Esophagus squamous epithelium (tissue), 5 donors: ENCODE measurements at places on chromosomes 12 and 14.

- no peak for DNase-seq
- H3K36me3 ChIP-seq, result no peaks in the 10 kb centered on the region
- H3K4me1 ChIP-seq, result no peaks in the 10 kb centered on the region
- no peaks in the 10 kb centered on the region for H3K27me3 ChIP-seq
Observed at GRCh38 chr14:52106840-52107239, 38.0 kb upstream of the NID2 start.

GRCh38 chr14:35390577-35391387 lies 13.8 kb downstream of the NFKBIA start:
- no peaks in the 10 kb centered on the region for H3K27me3 ChIP-seq
- H3K27ac ChIP-seq, result peak overlapping the region; percentile 54
- no peaks in the 10 kb centered on the region for H3K36me3 ChIP-seq
- no peak for DNase-seq

- H3K27me3 ChIP-seq, result peaks cover 11% of the 10 kb centered on the region
- H3K27ac ChIP-seq, result no peak overlapping the region
- no peak overlapping the region for H3K4me3 ChIP-seq
- no peak for DNase-seq
Observed at GRCh38 chr12:114529966-114530365, 124.0 kb upstream of the TBX5 start.

DNA sequence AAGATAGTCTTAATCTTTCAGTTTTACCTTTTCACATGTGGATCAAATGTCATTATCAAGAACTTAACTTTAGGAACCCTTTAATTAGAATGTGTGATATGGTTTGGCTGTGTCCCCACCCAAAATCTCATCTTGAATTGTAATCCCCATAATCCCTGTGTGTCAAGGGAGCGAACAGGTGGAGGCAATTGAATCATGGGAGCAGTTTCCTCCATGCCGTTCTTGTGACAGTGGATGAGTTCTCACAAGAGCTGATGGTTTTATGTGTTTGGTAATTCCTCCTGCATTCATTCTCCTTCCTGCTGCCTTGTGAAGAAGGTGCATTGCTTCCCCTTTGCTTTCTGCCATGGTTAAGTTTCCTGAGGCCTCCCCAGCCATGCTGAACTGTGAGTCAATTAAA lies 160.6 kb downstream of the MON2 start:
- H3K4me3 ChIP-seq, result no peak overlapping the region
- H3K4me1 ChIP-seq, result peaks cover 12% of the 10 kb centered on the region
- no peaks in the 10 kb centered on the region for H3K36me3 ChIP-seq
- no peak for DNase-seq

GRCh38 chr12:69069479-69069878 lies 136.5 kb upstream of the CPM start:
- no peaks in the 10 kb centered on the region for H3K36me3 ChIP-seq
- no peak overlapping the region for H3K4me3 ChIP-seq
- no peaks in the 10 kb centered on the region for H3K4me1 ChIP-seq

DNA sequence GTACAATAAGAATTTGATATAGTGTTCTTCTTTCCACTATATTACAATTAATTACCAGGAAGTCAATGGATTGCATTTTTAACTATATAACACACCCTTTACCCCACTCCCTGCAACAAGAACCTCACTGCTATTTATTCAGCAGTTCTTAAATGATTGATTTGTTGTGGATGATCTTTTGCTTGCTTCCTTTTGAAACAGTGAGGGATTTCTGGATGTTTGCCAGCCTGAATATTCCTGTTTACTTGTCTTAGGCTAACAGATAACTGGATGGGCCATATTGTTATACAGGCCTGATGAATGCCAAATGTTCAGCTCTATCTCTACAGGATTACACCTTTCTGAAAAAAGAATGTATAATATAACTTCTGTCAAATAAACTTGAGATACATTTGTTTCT lies 497.6 kb downstream of the APAF1 start:
- H3K4me1 ChIP-seq, result no peaks in the 10 kb centered on the region
- no peaks in the 10 kb centered on the region for H3K36me3 ChIP-seq
- no peak overlapping the region for H3K4me3 ChIP-seq
- no peak overlapping the region for H3K27ac ChIP-seq
- no peaks in the 10 kb centered on the region for H3K27me3 ChIP-seq
- DNase-seq, result no peak

DNA sequence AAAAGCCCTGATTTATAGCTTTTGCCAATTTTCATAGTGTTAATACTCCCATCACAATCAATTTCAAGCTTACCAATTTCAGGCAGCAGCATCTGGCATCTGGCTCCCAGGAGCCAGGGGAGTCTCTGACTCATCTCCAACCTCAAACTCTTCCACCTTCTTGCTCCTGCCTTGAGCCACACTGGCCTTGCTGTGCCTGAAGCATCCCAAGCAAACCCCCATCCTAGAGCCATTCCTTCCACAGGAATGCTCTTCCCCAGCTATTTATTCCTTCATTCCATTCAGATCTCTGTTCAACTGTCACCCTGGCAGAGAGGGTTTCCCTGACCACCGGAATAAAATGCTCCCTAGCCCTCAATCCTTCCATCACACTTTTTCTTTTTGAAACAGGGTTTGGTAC lies 13.9 kb upstream of the PPP1CC start:
- no peak for DNase-seq
- no peaks in the 10 kb centered on the region for H3K4me1 ChIP-seq
- no peaks in the 10 kb centered on the region for H3K36me3 ChIP-seq
- no peak overlapping the region for H3K4me3 ChIP-seq
- no peak overlapping the region for H3K27ac ChIP-seq
- H3K27me3 ChIP-seq, result no peaks in the 10 kb centered on the region

DNA sequence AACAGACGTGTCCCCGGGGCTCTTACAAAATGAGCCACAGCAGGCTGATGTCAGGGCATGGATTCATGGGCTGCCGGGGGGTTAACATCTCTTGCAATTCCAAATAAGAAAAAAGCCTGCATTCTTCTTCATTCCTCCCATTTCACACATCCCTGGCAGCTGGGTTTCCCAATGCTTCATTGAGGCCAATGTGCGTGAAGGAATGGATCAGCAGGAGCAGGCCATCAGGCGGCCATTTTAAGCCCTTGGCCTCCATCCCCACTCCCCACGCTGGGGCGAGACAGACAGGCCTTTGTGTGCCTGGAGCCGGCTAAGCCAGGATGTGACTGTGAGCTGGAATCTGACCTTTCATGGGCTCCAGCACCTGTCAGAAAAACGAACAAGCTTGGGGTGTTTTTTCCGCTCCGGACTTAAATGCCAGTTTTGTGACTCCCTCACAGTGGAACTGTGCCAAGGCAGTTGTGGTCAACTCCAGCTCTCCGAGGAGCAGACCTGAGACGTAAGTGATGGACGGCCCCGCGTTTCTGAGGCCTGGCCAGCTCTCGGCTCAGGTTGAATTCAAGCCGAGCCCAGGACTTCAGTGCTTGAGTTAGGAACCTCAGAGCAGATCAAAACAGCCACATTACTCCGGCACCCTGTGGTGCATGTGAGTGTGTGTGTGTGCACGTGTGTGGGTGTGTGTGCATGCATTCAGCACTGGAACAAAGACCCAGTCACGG lies 133.1 kb downstream of the TMEM30B start:
- no peak overlapping the region for H3K27ac ChIP-seq
- H3K4me3 ChIP-seq, result no peak overlapping the region
- no peaks in the 10 kb centered on the region for H3K27me3 ChIP-seq
- H3K36me3 ChIP-seq, result no peaks in the 10 kb centered on the region
- no peaks in the 10 kb centered on the region for H3K4me1 ChIP-seq
- DNase-seq, result no peak

DNA sequence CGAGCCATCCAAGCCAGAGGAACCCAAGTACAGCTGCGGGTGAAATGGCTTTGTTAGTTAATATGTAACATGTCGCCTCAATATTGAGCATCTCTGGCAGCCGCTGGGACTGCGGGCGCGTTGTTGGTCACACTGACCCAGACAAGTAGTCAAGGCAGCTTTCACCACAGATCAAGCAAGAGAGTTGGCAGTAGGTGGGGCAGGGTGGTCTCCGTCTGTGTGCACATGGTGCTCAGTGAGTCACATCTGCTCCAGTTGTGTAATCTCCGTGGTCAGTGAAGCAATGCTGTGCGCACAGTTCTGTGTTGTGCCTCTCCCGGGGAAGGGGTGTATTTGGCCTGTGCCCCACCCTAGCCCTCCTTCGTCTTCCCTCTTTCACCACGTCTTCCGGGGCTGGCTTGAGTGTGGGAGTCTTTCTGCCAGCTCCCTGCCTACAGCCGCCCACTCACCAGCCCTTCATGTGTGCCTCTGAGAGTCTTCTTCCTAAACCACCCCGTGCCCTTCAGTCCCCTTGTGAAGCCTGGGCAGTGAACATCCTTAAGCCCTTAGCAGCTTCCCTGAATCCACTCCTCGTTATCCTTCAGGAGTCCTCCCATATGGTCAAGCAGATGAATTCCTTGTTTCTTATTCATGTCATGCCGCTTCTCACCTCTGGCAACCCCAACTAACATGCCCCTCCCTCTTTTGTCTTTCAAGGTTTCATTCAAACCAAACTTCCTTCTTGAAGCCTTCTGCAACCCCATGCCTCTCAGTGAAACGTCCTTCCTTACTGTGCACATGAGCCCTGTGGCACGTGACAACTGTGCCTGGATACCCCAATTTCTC lies 242.1 kb downstream of the CACNA1C start:
- H3K36me3 ChIP-seq, result no peaks in the 10 kb centered on the region
- DNase-seq, result no peak
- peak overlapping the region; percentile 25 for H3K27ac ChIP-seq
- no peaks in the 10 kb centered on the region for H3K27me3 ChIP-seq
- no peak overlapping the region for H3K4me3 ChIP-seq

GRCh38 chr12:67501362-67501761 lies 147.2 kb upstream of the DYRK2 start:
- H3K4me1 ChIP-seq, result no peaks in the 10 kb centered on the region
- H3K27me3 ChIP-seq, result no peaks in the 10 kb centered on the region
- no peak overlapping the region for H3K27ac ChIP-seq
- no peak overlapping the region for H3K4me3 ChIP-seq

DNA sequence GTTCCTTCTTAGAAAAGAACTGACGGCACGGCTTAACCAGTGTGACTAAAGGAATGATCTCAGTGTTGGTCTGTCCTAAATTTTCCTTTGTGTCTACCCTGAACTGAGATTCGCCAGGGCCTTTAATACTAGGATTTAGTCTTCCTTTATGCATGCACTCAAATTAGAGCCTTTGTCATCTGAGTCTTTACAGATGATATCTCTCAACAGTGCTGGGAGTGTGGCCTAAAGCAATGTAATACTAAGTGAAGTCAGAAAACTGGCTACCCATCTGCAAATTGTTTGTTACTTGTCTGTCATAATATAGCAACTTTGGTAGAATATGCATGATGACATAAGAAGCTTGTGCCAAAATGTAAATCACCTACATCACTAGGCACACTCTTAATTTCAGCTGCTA lies 95.4 kb downstream of the PTPRO start:
- no peak overlapping the region for H3K4me3 ChIP-seq
- no peak overlapping the region for H3K27ac ChIP-seq
- H3K36me3 ChIP-seq, result no peaks in the 10 kb centered on the region
- H3K4me1 ChIP-seq, result no peaks in the 10 kb centered on the region
- DNase-seq, result no peak
- H3K27me3 ChIP-seq, result peaks cover 3% of the 10 kb centered on the region

DNA sequence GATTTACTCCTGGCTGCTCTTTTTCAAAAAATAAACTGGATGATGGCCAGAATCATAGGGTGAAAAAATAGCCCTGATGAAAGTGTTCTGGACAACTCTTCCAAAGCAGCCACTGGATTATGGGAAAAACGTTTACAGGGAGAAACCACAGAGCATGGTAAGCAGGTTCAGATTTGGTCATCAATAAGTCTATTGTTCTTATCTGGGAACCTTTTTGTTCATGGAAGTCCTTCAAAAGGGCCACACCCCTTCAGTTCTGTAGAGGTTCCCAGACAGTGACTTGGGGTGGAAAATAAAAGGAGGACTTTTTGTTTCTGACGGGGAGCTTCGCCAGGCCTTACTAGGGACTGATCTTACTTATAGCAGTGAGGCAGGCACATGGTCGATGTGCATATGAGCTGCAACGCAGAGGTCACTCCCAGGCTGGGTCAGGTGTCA lies 117.4 kb upstream of the SLC38A2 start:
- no peak overlapping the region for H3K4me3 ChIP-seq
- peaks cover 57% of the 10 kb centered on the region for H3K4me1 ChIP-seq
- H3K27ac ChIP-seq, result peak overlapping the region; percentile 74
- H3K27me3 ChIP-seq, result no peaks in the 10 kb centered on the region
- no peaks in the 10 kb centered on the region for H3K36me3 ChIP-seq

DNA sequence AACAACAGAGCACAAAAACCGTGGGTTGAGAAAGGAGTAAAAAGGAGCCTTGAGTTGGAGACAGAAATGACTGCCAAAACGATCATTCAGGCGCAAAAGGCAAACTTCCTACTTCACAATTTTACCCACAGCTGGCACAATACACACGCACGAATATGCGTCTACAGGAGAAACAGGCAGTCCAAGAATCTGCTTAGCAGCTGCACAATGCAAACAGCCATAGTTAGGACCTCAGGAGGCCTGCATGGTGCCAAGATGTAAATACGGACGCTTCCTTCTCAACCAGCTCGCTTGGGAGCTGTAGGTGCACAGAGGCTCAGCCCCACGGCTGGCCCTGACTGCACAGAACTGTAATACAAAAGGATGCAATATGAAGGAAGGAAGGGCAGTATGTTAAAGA lies 250.1 kb upstream of the CAND1 start:
- H3K36me3 ChIP-seq, result no peaks in the 10 kb centered on the region
- H3K4me3 ChIP-seq, result no peak overlapping the region
- H3K4me1 ChIP-seq, result no peaks in the 10 kb centered on the region
- DNase-seq, result no peak
- H3K27me3 ChIP-seq, result no peaks in the 10 kb centered on the region
- H3K27ac ChIP-seq, result no peak overlapping the region

- no peaks in the 10 kb centered on the region for H3K36me3 ChIP-seq
- no peaks in the 10 kb centered on the region for H3K4me1 ChIP-seq
- no peak overlapping the region for H3K4me3 ChIP-seq
- H3K27me3 ChIP-seq, result no peaks in the 10 kb centered on the region
- H3K27ac ChIP-seq, result no peak overlapping the region
Observed at GRCh38 chr12:22798116-22798515, 173.1 kb downstream of the ETNK1 start.

DNA sequence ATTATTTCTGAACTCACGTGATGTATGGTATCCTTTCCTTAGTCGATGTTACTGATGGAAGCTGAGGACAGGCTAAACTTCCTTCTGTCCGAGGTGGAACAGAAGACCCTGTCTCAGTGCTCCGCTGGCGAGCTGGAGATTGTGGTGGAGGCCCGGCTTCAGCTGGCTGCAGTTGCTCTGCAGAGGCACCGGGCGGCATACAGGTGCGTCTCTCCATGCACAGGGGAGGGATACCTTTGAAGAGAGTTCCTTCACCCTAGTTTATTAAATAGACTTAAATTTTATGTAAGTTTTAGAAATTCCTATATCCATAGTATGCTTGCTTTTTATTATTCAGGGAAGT lies 186.7 kb upstream of the NEDD1 start:
- no peak for DNase-seq
- no peaks in the 10 kb centered on the region for H3K27me3 ChIP-seq
- no peaks in the 10 kb centered on the region for H3K4me1 ChIP-seq
- no peaks in the 10 kb centered on the region for H3K36me3 ChIP-seq
- no peak overlapping the region for H3K27ac ChIP-seq
- H3K4me3 ChIP-seq, result peak overlapping the region; percentile 41

DNA sequence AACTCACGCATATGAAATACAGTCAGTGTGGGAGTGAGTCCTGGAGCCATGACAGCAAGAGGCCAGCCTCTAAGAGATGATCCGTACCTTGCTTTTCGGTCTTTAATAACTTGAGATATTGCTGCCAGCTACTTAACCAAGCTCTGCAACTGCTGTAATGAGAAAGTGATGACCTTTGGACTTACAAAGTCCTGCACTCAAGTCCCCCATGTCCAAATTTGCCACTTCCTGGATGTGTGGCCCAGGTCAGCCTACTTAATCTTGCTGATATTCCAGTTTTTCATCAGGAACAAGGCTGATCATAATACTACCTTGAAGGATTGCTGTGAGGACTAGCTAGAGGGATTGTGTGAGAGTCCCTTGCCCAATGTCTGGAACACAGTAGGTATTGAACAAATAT lies 33.8 kb upstream of the DUSP6 start:
- no peak for DNase-seq
- H3K27me3 ChIP-seq, result no peaks in the 10 kb centered on the region
- peaks cover 51% of the 10 kb centered on the region for H3K4me1 ChIP-seq
- no peaks in the 10 kb centered on the region for H3K36me3 ChIP-seq
